Large intestine (tissue), 12 donors: ENCODE measurements at places on chromosomes 12 and 14. TPM values are rescaled to one million over a fixed set of nuclear protein-coding genes. Genes with fewer than 3 reads are reported as not detected.
A peak's percentile ranks its signal among the peaks of the same experiment; 100 is the strongest.

DNA sequence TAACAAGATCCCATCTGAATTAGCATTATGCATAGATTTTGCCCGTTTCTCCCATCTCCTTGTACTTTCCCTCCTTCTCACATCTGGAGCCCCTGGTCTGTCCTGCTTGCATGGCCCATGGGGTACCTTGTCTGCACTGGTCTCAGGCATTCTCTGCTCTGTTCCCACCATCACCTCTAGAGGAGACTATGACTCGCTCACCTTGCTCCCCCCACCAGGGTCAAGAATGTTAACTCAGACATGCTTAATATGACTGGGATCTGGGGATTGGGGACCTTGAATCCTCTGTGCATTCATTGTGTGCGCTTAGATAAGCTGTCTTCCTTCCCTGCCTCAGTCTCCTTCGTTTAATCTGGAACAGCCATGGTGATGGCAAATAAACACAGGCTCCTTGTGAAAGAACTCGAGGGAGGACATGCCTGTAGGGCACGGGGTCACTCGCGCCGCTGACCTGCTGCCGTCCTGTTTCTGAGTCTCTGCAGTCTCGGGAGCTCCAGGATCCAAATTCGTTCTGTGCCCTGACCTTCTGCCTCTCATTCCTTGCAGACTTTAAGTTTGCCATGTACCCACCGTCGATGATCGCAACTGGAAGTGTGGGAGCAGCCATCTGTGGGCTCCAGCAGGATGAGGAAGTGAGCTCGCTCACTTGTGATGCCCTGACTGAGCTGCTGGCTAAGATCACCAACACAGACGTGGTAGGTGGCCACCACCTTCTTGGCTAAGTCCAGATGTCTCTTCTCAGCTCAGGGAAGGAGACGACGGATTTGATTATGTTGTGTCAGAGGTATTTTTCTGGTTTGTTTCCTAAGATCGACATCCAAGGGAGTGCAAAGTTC, 15.0 kb downstream of the CCND2 start:
- DNase-seq: no peak

- DNase-seq: no peak
Measured at GRCh38 chr12:19177754-19178153, 48.2 kb downstream of the PLEKHA5 start.

POTEM gene
- not detected for polyA plus RNA-seq

DNA sequence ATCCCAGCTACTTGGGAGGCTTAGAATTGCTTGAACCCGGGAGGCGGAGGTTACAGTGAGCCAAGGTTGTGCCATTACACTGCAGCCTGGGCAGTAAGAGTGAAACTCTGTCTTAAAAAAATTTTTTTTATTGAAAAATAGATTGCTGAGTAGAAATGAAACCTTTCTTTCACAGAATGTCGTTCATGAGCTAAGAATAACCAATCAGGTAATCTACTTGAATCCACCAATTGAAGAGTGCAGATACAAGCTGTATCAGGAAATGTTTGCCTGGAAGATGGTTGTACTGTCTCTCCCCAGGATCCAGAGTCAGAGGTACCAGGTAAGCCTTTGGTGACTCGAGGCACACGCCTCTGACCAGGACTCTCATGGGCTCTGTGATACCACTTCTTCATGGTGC, 27.0 kb downstream of the DYNC1H1 start:
- DNase-seq: no peak

GRCh38 chr12:100717733-100718067, 76.9 kb upstream of the ANO4 start:
- DNase-seq: no peak

- DNase-seq: peak; percentile 95
Measured at GRCh38 chr12:52971679-52972329, 22.9 kb downstream of the KRT18 start.

- no peak for DNase-seq
Measured at GRCh38 chr14:63297372-63298063, 21.2 kb downstream of the GPHB5 start.

TNFAIP2 gene
- polyA plus RNA-seq: 21.0 TPM

AKAP5 gene
- polyA plus RNA-seq: 3.4 TPM

DNA sequence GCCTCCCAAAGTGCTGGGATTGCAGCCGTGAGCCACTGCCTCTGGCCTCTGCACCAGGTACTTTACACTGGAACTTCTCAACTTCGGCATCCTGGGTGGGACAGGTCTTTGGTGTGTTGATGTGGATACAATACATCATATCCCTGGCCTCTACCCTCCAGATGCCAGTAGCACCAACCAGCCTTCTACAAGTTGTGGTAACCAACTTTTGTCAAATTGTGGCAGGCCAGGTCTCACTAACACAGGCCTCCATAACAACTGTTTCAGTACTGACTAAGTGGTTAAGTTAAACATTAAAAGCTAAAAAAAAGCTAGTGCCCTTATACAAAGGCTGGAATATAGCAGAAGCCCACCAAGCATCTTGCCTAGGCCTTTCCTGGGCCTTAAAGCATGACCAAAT, 232.9 kb downstream of the PCNX1 start:
- DNase-seq: no peak

DNA sequence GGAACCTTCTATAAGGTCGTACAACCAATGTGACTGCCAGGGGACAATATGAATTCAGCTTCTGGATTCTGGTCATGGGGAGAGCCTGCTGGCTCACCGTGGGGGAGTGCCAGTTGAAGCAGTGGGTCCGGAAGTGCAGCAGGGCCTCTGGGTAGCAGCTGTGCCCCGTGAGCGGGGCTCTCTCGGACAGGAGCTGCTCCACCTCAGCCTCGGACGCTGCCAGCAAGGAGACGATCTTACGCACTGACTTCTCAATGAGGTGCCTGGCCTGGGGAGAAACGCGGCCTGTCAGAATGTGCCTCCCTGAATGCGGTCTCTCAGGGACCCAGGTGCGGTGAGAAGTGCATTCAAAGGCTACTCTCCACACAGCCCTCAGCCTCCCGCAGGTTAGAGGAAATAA, 42.0 kb downstream of the LGMN start:
- no peak for DNase-seq

EID3 gene
- 2.4 TPM for polyA plus RNA-seq

DNA sequence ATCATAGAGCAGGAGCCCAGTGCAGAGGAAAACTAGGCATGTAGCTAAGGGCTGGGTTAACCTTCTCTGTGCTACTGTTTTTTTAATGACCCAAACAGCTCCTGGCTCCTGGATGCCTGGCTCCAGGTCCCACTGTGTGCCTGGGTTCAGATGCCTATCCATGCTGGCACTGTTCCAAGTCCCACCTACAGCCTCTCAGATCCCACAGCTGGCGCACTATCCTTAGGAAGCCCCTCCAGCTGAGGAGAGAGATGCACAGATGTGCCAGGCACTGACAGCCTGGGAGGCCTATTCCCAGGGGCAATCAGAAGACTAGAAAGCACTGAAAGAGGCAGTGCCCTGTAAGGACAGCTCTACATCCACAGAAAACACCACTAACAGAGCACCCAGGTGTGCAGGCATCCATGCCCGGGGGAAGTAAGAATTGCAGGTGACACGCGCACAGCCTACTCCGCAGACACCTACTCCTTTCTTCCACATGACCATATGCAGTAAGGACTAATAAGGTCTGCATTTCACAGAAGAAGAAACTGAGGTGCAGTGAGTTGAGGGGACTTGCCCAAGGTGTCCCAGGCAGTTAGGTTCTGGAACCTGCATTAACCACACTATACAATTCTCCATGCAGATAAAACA, 51.2 kb downstream of the PITPNM2 start:
- DNase-seq: no peak

- DNase-seq: no peak
Measured at GRCh38 chr12:1845427-1845826, 25.1 kb downstream of the LRTM2 start.

GRCh38 chr14:23895480-23895879, 58.1 kb upstream of the DHRS4 start:
- DNase-seq: no peak

PKP2 gene
- polyA plus RNA-seq: 37.1 TPM

GRCh38 chr12:115507951-115508722, 769.4 kb downstream of the MED13L start:
- peak; percentile 17 for DNase-seq

MMP19 gene
- 2.5 TPM for polyA plus RNA-seq

DNA sequence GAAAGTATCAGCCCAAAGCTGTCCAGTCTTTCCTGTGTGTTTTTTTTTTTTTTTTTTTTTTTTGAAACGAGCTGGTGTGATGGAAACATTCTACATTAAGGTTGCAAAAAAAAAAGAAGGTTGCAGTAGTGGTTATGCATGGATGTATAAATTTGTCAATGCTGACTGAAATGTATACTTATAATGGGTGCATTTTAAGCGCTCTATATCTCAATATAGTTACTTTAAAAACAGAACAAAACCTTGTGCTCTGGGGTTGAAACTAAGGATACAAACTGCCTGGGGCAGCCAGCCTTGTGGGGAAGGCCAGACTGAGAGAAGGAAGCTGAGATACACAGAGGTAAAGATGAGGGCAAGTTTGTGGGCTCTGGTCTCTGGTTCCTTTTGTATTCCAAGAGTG, 87.3 kb upstream of the RMST start:
- no peak for DNase-seq

PMCH gene
- 0.18 TPM for polyA plus RNA-seq

SERPINA3 gene
- 0.51 TPM for polyA plus RNA-seq

DNA sequence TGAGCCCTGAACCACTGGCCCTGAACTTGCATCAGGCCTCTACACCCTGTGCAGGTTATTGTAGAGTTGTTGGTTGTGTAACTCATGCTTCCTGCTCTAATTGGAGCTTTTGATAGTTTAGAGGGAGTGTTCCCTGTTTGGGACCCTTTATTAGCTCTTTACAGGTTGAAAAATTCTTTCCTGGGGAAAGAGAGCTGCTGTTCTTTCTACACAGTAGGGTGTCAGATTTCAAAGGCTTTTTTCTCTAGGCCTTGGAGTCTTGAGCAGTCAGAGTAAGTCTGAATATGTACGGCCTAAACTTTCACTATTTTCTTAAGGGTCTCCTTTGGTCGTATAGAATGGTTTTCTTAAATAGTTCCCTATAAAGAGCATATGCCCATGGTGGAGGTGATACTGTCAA, 60.8 kb upstream of the NEDD1 start:
- no peak for DNase-seq

USP44 gene
- 0.93 TPM for polyA plus RNA-seq

DNA sequence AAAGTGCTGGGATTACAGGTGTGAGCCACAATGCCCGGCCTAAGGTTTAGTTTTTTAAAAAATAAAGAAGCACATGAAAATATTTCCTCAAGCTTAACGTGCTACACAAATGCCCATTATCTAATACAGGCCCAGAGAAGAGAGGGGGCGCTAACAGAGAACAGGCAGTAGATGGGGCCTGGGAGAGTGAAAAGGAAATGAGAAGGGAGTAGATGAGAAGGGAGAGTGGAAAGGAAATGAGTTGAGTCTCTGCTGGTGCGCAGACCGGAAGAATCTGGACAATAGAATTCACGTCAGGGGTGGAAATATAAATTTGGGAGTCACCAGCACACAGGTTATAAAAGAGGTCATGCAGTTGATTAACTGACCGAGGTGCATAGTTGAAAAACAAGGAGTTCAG, 10.7 kb downstream of the PXN start:
- DNase-seq: no peak

DNA sequence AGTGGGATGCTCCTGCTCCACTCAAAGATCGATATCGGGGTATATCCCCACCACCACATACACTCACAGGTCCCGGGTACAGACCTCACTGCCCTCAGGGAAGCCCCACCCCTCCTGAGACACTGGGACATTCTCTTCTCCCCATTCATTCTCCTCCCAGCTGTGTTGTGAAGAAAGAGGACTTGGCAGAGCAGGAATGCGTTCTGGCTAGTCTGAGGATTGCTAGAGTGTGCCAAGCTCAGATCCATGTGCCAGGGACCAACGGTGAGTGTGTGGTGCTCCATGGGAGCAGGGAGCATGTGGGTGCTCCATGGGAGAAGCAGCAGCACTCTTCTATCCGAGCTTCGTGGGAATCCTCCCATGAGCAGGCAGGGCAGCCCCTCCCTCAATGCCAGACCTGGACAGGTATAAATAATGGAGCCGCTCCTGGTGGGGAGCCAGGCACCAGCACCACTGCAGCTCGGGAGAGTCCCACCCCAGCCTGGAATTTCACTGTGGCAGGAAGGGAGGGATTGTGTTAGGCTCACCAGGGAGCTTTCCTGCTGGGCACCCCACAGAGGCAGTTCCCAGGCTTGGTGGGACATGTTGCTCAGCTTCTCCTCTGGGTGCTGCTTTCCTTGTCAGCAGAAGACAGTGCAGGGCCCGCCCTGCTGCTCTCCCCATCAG, 2.3 kb upstream of the KRT5 start:
- DNase-seq: no peak

DNA sequence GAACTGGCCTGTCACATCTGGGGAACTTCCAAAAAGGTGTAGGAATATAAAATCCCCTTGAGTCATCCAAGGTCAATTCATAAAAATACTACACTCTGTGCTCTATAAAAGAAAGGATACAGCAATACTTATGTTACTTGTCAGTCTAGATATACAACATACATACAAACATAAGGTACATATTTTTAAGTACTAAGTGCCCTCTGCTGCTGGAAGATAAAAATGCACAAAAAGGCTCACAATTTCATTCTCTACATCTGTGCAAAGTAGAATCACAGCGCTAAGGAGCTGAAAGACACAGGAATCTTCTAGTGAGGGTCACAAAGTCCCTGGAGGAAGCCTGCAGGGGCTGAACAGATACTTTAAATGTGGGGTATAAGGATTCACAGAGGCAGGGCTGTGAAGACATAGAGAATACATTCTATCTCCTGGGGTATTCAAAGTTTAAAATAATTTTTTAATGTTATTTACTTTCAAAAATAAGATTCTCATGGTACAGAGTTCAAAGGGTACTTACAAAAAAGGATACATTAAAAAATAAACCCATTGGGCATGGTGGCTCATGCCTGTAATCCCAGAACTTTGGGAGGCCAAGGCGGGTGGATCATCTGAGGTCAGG, 10.2 kb upstream of the GOLGA5 start:
- DNase-seq: no peak

DNA sequence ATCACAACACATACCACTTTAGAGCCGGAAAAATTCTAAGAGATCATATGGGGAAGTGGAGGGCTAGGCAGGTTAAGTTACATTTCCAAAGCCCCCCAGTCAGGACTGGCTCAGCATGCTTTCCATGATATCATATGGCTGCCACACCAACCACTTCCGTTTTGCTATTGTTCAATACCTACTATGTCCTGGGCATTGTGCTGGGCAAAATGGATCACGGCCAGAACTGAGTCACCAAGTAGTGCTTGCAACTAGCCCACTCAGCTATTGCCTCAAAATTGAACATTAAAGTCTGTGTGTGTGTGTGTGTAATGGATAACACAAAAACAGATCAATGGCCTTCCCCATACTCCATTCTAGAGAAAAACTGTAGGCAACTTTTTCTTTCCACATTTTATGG, 22.7 kb downstream of the WIF1 start:
- no peak for DNase-seq
